ENCODE measurements at places on chromosomes 1 and 21. TPM values are rescaled to one million over a fixed set of nuclear protein-coding genes. Genes with fewer than 3 reads are reported as not detected.

PLEKHO1 gene
- 89.8 TPM for total RNA-seq

PHGDH gene
- 143 TPM for total RNA-seq

ASCL5 gene
- total RNA-seq = not detected

- no peaks in the 10 kb centered on the region for H3K27me3 ChIP-seq
- H3K27ac ChIP-seq = no peak overlapping the region
- no peaks in the 10 kb centered on the region for H3K36me3 ChIP-seq
Observed at GRCh38 chr1:225242611-225243010, 185.2 kb downstream of the LBR start.

DNA sequence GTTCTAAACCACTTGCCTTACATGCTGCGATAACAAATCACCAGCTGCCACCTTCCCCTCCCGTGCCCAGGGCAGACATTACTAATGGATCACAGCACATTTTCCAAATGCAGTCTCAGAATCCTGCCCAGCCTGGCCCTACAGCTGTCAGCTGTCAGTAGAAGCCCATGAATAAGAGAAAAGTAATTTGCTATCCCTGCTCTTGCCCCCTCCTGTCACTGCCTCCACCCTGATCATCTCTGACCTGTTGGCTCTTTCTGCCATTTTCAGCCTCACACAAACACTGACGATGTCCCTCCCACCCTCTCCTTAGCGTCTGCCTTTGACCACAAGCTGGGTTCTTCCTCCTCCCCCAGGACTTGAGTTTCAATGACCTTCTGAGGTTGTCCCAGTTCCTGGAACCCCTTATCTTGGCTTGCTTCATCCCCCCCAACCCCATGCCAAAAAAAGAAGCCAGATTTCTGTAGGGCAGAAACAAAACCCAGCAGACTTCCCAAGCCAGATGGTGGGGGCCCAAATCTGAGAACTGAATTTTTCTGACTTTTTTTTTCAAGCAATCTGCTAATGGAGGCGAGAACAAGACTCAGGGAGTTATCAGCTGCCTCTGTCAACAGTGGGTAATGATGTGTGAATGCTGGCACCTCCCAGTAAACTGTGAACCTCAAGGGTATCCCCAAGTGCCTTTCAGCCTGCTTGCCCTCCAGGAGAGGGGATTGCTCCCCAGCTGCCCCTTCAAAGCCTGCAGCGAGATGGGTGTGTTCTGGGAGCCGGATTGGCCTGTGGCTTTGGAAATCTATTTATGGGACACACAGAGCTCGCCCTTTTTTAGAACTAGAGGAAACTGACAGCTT lies 216.5 kb upstream of the VAMP3 start:
- H3K4me3 ChIP-seq = no peak overlapping the region
- no peak for DNase-seq
- H3K27ac ChIP-seq = no peak overlapping the region
- H3K4me1 ChIP-seq = peaks cover 10% of the 10 kb centered on the region
